ENCODE measurements at places on chromosomes 11 and 22.

GRCh38 chr22:38471237-38471636 lies 3.3 kb downstream of the KDELR3 start:
- no peak for DNase-seq

DNA sequence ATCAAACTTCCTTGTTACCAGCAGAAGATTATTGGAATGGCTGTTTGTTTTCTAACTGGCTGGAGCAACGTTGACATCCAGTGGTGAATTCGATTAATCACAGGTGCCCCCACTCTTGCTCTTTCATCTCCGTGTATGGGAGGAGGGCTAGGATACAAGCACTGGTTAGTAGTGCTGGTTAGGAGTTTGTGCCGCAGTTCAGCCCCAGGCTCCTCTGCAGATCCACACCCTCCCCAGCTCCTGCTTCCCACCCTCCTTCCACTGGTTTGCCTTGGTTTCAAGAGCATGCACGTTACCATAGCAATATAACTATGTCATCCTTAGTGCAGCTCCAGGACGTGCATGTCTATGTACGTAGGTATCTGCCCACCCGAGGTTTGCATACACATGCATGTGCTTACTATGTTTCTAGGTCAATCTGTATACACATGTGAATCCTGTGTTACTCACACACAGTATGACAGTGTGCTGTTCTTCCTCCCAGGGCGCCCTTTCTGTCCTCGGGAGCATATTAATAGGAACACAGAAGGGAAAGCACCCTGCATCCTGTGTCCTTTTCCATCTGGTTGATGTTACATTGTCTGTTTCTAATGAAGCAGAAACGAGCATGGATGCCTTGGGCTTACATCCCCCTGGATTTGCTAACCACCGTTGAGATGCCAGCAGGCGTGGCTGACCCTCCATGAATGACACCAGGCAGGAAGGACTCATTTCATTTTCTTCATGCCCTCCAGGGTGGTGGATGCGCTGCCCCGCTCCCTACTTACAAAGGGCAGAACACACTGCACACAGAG lies 539.3 kb downstream of the OPCML start:
- DNase-seq, result no peak

DNA sequence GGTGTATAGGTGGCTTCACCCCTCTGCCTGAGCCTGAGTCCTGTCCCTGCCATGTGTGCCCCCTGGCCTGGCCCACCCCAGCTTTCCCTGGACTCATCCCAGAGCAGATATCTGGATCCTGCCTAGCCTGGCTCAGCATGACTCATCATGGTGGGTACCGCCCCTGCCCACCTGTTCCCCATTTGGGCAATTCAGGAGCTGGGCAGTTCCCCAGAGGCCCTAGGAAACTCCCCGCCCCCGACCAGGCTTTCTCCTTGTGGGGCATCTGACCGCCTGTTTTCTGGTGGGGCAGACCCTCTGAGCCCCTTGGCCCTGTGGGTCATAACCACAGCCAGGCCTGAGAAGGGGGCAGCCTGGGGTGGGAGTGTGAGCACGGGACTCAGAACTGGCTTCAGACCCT lies 4.4 kb downstream of the TSPO start:
- no peak for DNase-seq

- DNase-seq, result no peak
Measured at GRCh38 chr11:2992997-2993325, 832 bp upstream of the NAP1L4 start.

GRCh38 chr11:23509821-23510220 lies 649.5 kb upstream of the CCDC179 start:
- DNase-seq, result no peak

- no peak for DNase-seq
Measured at GRCh38 chr22:18970176-18970947, 34.3 kb upstream of the PRODH start.

GRCh38 chr11:15113381-15113780 lies 1.3 kb upstream of the INSC start:
- no peak for DNase-seq

Data from stimulated activated CD4-positive, alpha-beta T cell treated with anti-CD3 and anti-CD28 coated beads, TNF-alpha, amount 100 ng/mL, for 1 hour (primary cell).